Fibroblast of lung (primary cell): ENCODE measurements at places on chromosomes 5 and 9. TPM values are rescaled to one million over a fixed set of nuclear protein-coding genes. Genes with fewer than 3 reads are reported as not detected.

GRCh38 chr5:96595300-96596090 is 66.7 kb upstream of the CAST start:
- no peak for DNase-seq
- H3K4me1 ChIP-seq, result no peaks in the 10 kb centered on the region
- H3K36me3 ChIP-seq, result no peaks in the 10 kb centered on the region
- H3K4me3 ChIP-seq, result no peak overlapping the region
- H3K27me3 ChIP-seq, result no peaks in the 10 kb centered on the region
- H3K27ac ChIP-seq, result no peak overlapping the region

DNA sequence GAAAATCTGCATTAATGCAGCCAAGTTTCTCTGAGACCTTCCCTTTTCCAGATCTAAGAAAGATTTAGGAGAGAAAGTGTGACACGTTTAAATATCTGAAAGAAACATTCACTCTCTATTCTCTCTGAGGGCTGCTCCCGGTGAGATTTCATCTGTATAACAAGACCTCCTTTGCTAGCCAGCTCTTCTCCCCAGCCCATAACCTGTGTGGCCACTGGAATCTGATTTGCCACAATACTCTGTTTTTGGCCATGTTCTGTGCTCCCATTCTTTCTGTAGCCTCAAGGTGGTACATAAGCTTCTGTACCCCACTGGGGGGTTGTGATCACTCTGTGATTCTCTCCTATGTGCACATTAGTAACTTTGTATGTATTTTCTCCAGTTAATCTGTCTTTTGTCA is 291.0 kb upstream of the SEMA6A start:
- no peak overlapping the region for H3K27ac ChIP-seq
- H3K27me3 ChIP-seq, result no peaks in the 10 kb centered on the region
- DNase-seq, result no peak
- H3K4me1 ChIP-seq, result no peaks in the 10 kb centered on the region
- no peaks in the 10 kb centered on the region for H3K36me3 ChIP-seq
- H3K4me3 ChIP-seq, result no peak overlapping the region

DNA sequence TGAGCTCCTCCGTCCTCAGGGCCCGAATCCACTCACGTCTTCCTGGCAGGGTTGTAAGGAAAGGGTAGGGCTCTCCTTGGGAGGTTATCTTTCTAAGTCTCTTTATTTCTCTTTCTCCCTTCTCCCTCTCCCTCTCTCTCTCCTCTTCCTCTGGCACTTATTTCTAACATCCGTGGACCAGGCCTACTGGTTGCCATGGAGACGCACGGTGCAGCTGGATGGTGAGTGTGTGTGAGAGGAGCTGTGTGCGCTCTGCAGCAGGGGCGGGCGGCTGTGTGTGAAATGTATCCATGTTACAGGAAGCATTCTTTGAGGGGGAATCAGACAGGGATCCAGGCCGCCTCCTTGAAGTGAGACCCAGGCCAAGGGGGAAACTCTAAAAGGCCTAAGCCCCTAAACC is 32.2 kb downstream of the PCDH1 start:
- no peaks in the 10 kb centered on the region for H3K27me3 ChIP-seq
- no peak overlapping the region for H3K27ac ChIP-seq
- DNase-seq, result peak; percentile 68
- peaks cover 3% of the 10 kb centered on the region for H3K4me1 ChIP-seq
- no peak overlapping the region for H3K4me3 ChIP-seq

DNA sequence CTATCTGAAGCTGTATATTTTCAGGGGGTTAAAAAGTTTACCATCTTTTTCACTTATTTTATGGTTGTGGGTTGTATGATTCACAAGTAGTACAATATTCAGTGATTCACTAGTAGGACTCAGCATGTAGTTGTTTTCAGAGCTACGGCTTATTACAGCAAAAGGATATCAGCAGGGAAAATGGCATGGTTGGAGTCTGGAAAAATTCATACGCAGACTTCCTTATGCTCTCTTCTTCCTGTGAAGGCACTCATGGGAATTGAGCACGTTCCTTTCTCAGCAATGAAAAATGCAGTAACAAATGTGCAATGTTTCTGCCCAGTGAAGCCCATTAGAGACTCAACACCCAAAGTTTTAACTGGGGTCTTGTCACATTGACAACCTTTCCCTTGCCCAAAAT is 250.5 kb downstream of the KCNN2 start:
- no peak overlapping the region for H3K4me3 ChIP-seq
- no peaks in the 10 kb centered on the region for H3K27me3 ChIP-seq
- no peak for DNase-seq
- no peaks in the 10 kb centered on the region for H3K36me3 ChIP-seq
- no peak overlapping the region for H3K27ac ChIP-seq

- no peak overlapping the region for H3K4me3 ChIP-seq
- DNase-seq, result peak; percentile 30
- no peaks in the 10 kb centered on the region for H3K27me3 ChIP-seq
- H3K4me1 ChIP-seq, result no peaks in the 10 kb centered on the region
- no peaks in the 10 kb centered on the region for H3K36me3 ChIP-seq
These were observed 146.2 kb upstream of the GPR151 start for GRCh38 chr5:146662229-146662628.

DNA sequence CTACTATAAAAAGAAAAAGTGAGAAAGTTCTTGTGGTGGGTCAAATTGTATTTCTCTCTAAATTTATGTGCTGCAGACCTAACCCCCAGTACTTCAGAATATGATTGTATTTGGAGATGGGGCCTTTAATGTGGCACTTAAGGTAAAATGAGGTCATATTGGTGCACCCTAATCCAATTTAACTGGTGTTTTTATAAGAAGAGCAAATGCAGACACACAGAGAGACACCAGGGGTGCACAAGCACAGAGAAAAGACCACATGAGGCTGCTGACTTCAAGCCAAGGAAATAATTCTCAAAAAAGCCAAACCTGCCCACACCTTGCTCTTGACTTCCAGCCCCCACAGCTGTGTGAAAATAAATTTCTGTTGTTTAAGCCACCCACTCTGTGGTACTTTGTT is 80.2 kb upstream of the HTR4 start:
- H3K4me1 ChIP-seq, result peaks cover 3% of the 10 kb centered on the region
- no peak overlapping the region for H3K27ac ChIP-seq
- no peak overlapping the region for H3K4me3 ChIP-seq
- H3K36me3 ChIP-seq, result no peaks in the 10 kb centered on the region
- H3K27me3 ChIP-seq, result no peaks in the 10 kb centered on the region
- DNase-seq, result no peak

DNA sequence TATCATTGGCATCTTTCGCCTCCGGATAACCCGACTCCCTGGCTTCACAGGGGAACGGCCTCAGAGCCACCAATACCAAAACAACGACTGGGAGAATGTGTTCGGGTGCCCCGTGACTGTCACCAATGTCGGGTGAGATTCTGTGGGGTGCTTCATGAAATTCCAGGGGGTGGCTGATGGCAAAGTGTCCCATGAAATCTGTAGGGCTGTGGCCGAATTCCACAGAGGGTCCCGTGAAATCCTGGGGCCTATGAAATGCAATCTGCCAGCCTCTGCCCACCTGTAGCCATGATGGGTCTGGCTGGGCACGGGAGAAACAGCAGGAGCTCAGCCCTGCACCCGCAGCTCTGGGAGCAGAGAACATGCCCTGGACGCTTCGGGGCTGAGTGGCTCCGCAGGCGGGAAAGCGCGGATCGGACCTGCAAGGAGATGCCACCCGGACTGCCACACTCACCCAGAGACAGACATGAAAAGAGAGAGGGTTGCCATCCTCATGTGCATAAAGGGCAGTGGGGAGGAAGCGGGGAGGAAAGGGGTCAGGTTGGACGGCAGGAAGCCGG is 192.4 kb downstream of the OLFM1 start:
- no peak for DNase-seq
- no peak overlapping the region for H3K4me3 ChIP-seq
- no peaks in the 10 kb centered on the region for H3K4me1 ChIP-seq
- H3K27ac ChIP-seq, result no peak overlapping the region
- H3K27me3 ChIP-seq, result no peaks in the 10 kb centered on the region

DNA sequence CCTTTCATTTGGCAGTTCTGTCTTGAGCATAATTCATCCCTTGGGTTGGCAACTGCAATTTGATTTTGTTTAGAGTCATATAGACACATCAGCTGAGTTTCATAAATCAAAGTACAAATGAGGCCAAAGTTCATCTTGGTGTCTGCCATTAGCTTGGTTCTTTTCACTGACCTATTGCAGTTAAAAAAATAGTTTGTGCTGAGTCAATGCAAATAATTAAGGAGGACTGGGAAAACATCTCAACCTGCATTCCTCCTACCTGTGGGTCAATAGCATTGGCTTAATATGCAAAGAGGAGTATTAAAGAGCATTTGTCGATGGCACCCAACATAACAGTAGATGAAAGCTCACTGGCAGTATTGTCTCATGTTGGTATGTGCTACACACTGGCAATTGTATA is 1.6 kb downstream of the PKD2L2 start:
- H3K4me3 ChIP-seq, result no peak overlapping the region
- no peak overlapping the region for H3K27ac ChIP-seq
- H3K27me3 ChIP-seq, result no peaks in the 10 kb centered on the region
- no peak for DNase-seq
- no peaks in the 10 kb centered on the region for H3K4me1 ChIP-seq
- no peaks in the 10 kb centered on the region for H3K36me3 ChIP-seq

DNA sequence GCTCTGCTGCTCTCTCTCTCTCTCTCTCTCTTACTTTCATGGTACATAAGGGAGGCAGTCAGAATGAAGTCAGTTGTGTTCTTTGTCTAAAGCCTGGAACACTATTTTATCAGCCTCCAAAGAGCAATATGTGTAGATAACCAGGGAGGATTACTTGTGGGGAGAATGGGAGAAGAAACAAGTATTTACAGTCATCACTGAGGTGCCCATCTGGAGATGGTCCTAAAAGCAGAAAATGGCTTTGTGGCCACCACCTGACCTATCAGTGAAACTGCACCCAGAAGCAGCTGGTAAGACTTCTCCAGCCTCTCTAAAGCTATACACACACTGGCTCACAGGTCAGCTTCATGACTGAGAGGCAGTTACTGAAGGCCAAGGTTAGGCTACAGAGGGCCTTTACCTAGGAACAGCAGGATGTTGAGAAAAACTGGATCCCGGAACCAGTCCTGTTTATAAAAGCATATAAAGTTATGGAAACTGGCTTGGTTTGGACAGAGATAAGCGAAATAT is 75.1 kb downstream of the MRPS27 start:
- peak; percentile 62 for DNase-seq
- no peak overlapping the region for H3K4me3 ChIP-seq
- peaks cover 21% of the 10 kb centered on the region for H3K4me1 ChIP-seq

GRCh38 chr5:73945505-73945904 is 319.5 kb downstream of the ARHGEF28 start:
- H3K36me3 ChIP-seq, result no peaks in the 10 kb centered on the region
- peaks cover 5% of the 10 kb centered on the region for H3K4me1 ChIP-seq

DNA sequence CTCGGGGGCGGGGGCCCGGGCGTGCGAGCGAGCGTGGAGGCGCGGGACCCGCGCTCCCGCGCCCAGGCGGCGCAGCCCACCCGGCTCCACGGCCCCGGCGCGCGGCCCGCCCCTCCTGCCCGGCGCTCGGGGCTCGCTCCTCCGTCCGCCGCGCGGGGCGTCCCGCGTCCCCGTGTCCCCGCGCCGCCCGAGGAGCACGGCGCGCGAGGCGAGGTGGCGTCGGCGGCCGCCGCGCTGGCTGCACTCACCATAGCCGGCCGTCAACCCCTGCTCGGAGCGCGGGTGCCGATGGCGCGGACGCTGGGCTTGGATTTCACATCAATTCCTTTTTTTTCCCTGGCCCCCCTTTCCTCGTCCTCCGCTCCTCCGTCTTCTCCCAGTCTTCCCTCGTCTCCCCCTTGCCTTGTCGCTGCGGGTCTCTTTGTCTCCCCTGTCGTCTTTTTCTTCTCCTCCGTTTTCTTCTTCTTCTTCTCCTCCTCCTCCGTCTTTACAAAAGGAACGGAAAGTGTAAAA is 494 bp downstream of the PTCH1 start:
- peaks cover 8% of the 10 kb centered on the region for H3K4me1 ChIP-seq
- peaks cover 5% of the 10 kb centered on the region for H3K27me3 ChIP-seq
- H3K27ac ChIP-seq, result no peak overlapping the region
- DNase-seq, result no peak

DNA sequence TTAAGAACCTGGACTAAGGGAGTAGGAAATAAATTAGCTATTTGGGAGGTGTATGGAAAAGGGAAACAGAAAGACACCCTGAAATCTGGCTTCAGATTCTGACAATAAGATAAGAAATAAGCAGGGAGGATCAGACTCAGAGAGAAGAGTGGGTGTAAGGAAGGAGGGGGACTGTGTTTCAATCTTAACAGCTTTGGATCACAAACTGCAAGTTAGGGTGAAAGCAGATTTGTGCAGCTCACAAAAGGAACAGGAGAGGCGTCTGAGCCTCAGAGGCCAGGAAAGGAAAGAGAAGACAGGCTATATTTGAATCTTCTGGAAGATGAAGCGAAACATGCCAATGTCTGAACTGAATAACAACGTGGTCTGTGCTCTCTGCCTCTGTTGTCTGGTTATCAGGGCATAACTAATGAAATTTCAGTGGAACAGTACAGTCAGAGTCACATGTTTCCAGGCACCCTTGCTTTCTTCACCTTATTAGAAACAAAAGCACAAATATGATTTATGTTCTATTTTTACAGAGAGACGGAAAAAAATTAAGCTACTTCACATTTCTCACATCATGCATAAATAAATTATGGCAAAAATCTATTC is 26.6 kb downstream of the SGTB start:
- H3K27ac ChIP-seq, result no peak overlapping the region
- H3K4me1 ChIP-seq, result no peaks in the 10 kb centered on the region
- no peaks in the 10 kb centered on the region for H3K27me3 ChIP-seq
- H3K36me3 ChIP-seq, result no peaks in the 10 kb centered on the region
- no peak for DNase-seq

DNA sequence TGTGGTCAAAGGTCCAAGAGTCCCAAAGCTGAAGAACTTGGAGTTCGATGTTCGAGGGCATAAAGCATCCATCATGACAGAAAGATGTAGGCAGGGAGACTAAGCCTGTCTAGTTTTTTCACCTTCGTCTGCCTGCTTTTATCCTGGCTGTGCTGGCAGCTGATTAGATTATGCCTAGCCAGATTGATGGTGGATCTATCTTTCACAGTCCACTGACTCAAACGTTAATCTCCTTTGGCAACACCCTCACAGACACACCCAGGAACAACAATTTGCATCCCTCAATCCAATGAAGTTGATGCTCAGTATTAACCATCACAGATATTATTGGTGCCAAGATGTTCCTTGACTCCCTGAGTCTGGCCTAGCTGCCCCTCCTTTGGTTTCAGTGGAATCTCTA is 530.8 kb upstream of the CLINT1 start:
- no peaks in the 10 kb centered on the region for H3K36me3 ChIP-seq
- DNase-seq, result no peak
- H3K27ac ChIP-seq, result no peak overlapping the region
- peaks cover 9% of the 10 kb centered on the region for H3K4me1 ChIP-seq
- no peaks in the 10 kb centered on the region for H3K27me3 ChIP-seq

C7 gene
- total RNA-seq, result under 0.01 and 11.6 TPM in 2 replicates

FREM1 gene
- under 0.01 TPM in 2 replicates for total RNA-seq

ARL14EPL gene
- total RNA-seq, result not detected in 2 replicates

PPP2R2B gene
- total RNA-seq, result under 0.01 and 1.5 TPM in 2 replicates

TAL2 gene
- 0.17 TPM in 1 of 2 replicates, not detected in the other for total RNA-seq

PCDHB11 gene
- total RNA-seq, result 0.77 and 1.7 TPM in 2 replicates

CARD9 gene
- 1.0 and 3.3 TPM in 2 replicates for total RNA-seq

SLC1A1 gene
- total RNA-seq, result 4.1 and 4.5 TPM in 2 replicates
